ENCODE measurements at places on chromosomes 2 and 18.

DNA sequence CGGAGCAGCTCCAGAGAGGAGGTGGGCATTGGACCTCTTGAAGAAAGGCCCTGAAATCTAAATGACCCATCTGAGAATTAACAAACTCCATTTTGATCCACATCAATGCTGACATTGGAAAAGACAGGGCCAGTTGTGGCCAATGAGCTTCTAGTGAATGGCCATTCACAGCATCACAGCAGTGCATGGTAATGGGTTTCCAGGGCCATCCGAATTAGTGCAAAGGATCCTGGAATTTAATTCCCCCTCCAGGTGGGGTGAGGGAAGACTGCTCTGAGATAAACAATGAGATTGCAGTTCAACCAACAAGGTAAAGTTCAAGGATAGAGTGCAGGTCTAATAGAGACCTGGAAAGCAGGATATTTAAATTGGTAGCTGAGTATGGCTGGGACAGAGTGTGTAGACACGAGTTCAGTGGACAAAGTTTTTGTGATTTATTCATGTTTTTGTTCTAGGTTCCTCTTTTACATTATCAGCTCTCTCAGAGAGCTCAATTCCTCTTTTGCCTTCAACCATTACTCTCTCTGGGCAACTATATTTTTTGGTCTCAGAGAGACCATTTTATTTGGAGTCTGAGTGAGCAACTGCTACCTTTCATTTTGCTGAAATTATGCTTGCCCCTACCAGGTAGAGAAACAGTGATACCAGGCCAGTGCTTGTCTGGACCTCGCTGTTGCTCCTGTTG, 5.0 kb downstream of the TACR1 start:
- no peak for ATAC-seq

DNA sequence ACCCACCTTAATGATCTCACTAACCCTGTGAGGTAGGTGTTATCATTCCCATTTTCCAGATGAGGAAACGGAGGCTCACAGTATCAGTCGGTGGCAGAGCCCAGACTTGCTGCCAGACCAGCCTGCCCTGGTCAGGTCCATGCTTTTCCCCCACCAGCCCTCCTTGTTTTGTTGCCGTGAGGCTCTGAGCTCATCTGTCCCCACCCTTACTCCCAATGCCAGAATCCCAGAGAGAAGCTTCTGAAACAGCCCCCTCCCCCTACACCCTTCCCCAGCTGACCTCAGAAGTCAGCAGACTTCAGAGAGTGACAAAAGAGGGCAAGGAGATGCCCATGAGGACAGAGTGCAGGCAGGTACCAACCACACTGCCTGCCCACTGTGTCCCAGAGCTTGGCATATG, 20.8 kb upstream of the TNS1 start:
- ATAC-seq, result no peak

- ATAC-seq, result no peak
Measured at GRCh38 chr2:33453905-33454479, 22.5 kb upstream of the RASGRP3 start.

DNA sequence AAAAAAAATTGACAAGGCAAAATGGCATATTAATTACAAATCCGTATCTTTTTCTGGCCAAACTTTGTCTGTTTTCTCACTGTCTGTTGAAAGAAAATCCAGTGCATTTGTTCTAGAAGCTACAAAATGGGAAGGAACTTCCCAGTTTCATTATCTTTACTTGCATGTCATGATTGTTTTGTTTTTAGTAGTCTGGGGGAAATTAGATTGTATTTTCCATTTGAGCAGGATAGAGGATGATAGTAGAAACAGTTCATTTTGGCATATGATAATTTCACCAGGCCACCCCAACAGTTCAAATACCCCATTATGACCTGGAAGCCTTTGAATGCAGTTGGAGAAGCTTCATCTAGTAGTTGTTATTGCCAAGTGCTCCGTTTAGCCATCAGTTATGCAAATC, 77.5 kb upstream of the RANBP2 start:
- no peak for ATAC-seq

GRCh38 chr2:99933894-99934650, 208.3 kb downstream of the AFF3 start:
- no peak for ATAC-seq

DNA sequence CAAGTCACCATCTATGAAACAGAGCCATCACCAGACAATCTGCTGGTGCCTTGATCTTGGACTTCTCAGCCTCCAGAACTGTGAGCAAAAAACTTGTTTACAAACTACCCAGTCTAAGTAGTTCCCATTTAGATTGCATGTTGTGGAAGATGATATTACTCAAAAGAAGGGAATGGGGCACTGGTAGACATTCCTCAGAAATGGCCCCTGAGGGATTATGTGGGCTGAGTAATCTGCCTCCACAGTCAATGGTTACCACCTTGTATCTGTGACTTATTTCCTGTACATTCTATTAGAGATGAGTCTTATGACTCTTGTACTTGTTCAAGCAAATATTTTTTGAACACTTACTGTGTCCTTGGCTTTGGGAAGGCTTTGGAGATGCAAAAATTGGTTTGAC, 160.4 kb downstream of the NUP35 start:
- ATAC-seq, result no peak

DNA sequence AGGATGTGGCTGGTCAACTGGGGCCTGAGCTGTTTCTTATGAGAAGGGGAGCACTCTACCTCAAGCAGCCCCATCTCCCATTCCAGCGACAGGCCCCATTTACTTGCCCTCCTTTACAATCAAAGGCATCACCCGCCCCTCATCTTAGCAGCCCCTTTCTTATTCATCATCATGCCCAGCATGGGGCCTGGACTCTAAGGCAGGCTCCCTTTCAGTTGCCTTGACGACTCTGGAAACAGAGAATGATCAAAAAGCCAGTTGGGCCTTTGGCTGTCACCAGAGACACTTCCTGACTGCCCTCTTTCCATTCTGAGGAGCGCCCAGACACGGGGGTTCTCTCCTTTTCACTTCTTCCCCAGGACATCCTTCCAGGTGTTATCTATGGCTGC, 11.2 kb downstream of the CELF4 start:
- no peak for ATAC-seq
